SJSA1 (cell line): ENCODE measurements at places on chromosomes 11 and 22. TPM values are rescaled to one million over a fixed set of nuclear protein-coding genes. Genes with fewer than 3 reads are reported as not detected.

Gene PVALB
- not detected in 2 replicates for total RNA-seq

Gene PGA3
- not detected in 2 replicates for total RNA-seq

Gene CBX7
- 5.5 and 6.3 TPM in 2 replicates for total RNA-seq

Gene OR5AK2
- total RNA-seq = not detected in 2 replicates

Gene A4GALT
- 11.2 and 12.3 TPM in 2 replicates for total RNA-seq

Gene CFAP68
- total RNA-seq = 1.7 and 8.6 TPM in 2 replicates

Gene CECR2
- total RNA-seq = not detected in 2 replicates

Gene ZNRD2
- 109 and 111 TPM in 2 replicates for total RNA-seq

Gene ANO9
- not detected in 2 replicates for total RNA-seq

Gene SYNGR1
- total RNA-seq = 8.4 and 18.6 TPM in 2 replicates

Gene CDCA5
- 90.2 and 124 TPM in 2 replicates for total RNA-seq

Gene OR8D1
- total RNA-seq = not detected in 2 replicates

Gene PHOX2A
- total RNA-seq = not detected in 2 replicates

Gene CABP4
- not detected in 2 replicates for total RNA-seq

Gene CSTPP1
- total RNA-seq = 11.3 and 14.9 TPM in 2 replicates

Gene EPS8L2
- not detected in 2 replicates for total RNA-seq

Gene OR2AG2
- not detected in 2 replicates for total RNA-seq

Gene MYBPC3
- not detected in 2 replicates for total RNA-seq

Gene CRYBB3
- not detected in 2 replicates for total RNA-seq

Gene GRIK4
- total RNA-seq = not detected in 2 replicates

Gene YAP1
- total RNA-seq = 30.0 and 38.1 TPM in 2 replicates

Gene PHETA2
- total RNA-seq = 9.7 and 14.9 TPM in 2 replicates

Gene GLYATL2
- 0.26 and 0.69 TPM in 2 replicates for total RNA-seq

Gene TUBA8
- total RNA-seq = 0.42 and 0.91 TPM in 2 replicates

Gene SYT12
- 0.13 and 0.29 TPM in 2 replicates for total RNA-seq

Gene ZDHHC5
- 26.8 and 42.0 TPM in 2 replicates for total RNA-seq

Gene SLC5A4
- not detected in 2 replicates for total RNA-seq

Gene PLAAT5
- 0.24 TPM in 1 of 2 replicates, not detected in the other for total RNA-seq

Gene CTR9
- 22.4 and 30.7 TPM in 2 replicates for total RNA-seq

Gene SAA4
- not detected in 2 replicates for total RNA-seq

Gene SCT
- total RNA-seq = not detected in 2 replicates

Gene OR10D3
- not detected in 2 replicates for total RNA-seq

Gene CHRDL2
- total RNA-seq = not detected in 2 replicates

Gene SNX15
- 35.3 and 36.9 TPM in 2 replicates for total RNA-seq

Gene IGLL1
- total RNA-seq = not detected in 2 replicates

Gene PYGM
- total RNA-seq = 0.45 TPM in 1 of 2 replicates, not detected in the other

Gene KRTAP5-6
- total RNA-seq = not detected in 2 replicates

Gene ATL3
- total RNA-seq = 105 and 183 TPM in 2 replicates

Gene PTH
- total RNA-seq = not detected in 2 replicates

Gene RGL4
- not detected in 2 replicates for total RNA-seq

Gene GLYAT
- not detected in 2 replicates for total RNA-seq

Gene PHRF1
- total RNA-seq = 15.8 and 21.7 TPM in 2 replicates

Gene ACRV1
- total RNA-seq = not detected in 2 replicates

Gene PKDREJ
- total RNA-seq = not detected in 2 replicates

Gene IFITM10
- 0.05 TPM in 1 of 2 replicates, not detected in the other for total RNA-seq

Gene SLCO2B1
- total RNA-seq = 0.13 and 2.2 TPM in 2 replicates

Gene CCDC87
- 0.34 TPM in 1 of 2 replicates, not detected in the other for total RNA-seq

Gene HIPK3
- 42.9 and 58.6 TPM in 2 replicates for total RNA-seq

Gene FBLN1
- total RNA-seq = 25.9 and 38.8 TPM in 2 replicates

Gene SERPING1
- total RNA-seq = not detected in 2 replicates
